ENCODE measurements at places on chromosomes 3 and 15. TPM values are rescaled to one million over a fixed set of nuclear protein-coding genes. Genes with fewer than 3 reads are reported as not detected.

The NFKBIZ gene
- total RNA-seq, result 206 TPM

The CFAP100 gene
- not detected for total RNA-seq

The GOLGA8J gene
- 0.81 TPM for total RNA-seq

The DUOXA2 gene
- total RNA-seq, result not detected

The ANKRD34C gene
- total RNA-seq, result not detected

The GRK7 gene
- not detected for total RNA-seq

The ZNF774 gene
- total RNA-seq, result 1.6 TPM

The WDR72 gene
- total RNA-seq, result not detected

The TTBK2 gene
- 22.3 TPM for total RNA-seq

The ITIH3 gene
- 2.6 TPM for total RNA-seq

The CLSTN2 gene
- total RNA-seq, result 7.6 TPM

The WDR93 gene
- not detected for total RNA-seq

The C3orf20 gene
- total RNA-seq, result not detected

The COL8A1 gene
- total RNA-seq, result 253 TPM

The SLC9C1 gene
- not detected for total RNA-seq

The MCCC1 gene
- total RNA-seq, result 23.4 TPM

The PARP15 gene
- 4.1 TPM for total RNA-seq

The DOCK3 gene
- total RNA-seq, result 0.71 TPM

The RTF1 gene
- total RNA-seq, result 20.0 TPM

The RBPMS2 gene
- 4.4 TPM for total RNA-seq

The TJP1 gene
- 78.4 TPM for total RNA-seq

The CKMT1A gene
- total RNA-seq, result not detected

The SPESP1 gene
- total RNA-seq, result 2.7 TPM

The GRAMD1C gene
- 1.5 TPM for total RNA-seq

The HRG gene
- total RNA-seq, result not detected

The EFCC1 gene
- total RNA-seq, result not detected

The IL5RA gene
- not detected for total RNA-seq

The ZNF501 gene
- total RNA-seq, result 3.6 TPM

The CLRN1 gene
- total RNA-seq, result not detected

The FEZF2 gene
- not detected for total RNA-seq

The ADCY5 gene
- 104 TPM for total RNA-seq

The GPR149 gene
- not detected for total RNA-seq

The GOLGA8O gene
- not detected for total RNA-seq

The ECT2 gene
- total RNA-seq, result 14.0 TPM

The ATP2B2 gene
- not detected for total RNA-seq

All from thoracic aorta (tissue), 2 donors.